ENCODE measurements at places on chromosomes 6 and 20.

- no peak for DNase-seq
Measured at GRCh38 chr6:45377043-45377553, 636 bp downstream of the SUPT3H start.

DNA sequence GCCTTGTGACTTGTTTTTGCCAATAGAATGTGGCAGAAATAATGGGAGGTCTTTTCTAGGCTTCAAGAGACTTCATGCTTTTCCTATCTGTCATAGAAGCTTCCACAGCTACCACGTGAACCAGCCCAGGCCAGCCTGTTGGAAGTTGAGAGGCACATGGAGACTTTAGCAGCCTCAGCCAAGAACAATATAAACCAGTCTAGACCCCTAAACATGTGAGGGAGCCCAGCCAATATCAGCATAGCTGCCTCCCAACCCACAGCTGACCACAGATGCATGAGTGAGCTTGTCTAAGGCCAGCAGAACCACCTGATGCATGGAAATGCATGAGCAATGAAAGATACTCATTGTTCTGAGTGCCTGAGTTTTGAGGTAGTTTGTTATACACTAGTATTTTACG, 540.7 kb upstream of the BTBD3 start:
- DNase-seq = peak; percentile 13

DNA sequence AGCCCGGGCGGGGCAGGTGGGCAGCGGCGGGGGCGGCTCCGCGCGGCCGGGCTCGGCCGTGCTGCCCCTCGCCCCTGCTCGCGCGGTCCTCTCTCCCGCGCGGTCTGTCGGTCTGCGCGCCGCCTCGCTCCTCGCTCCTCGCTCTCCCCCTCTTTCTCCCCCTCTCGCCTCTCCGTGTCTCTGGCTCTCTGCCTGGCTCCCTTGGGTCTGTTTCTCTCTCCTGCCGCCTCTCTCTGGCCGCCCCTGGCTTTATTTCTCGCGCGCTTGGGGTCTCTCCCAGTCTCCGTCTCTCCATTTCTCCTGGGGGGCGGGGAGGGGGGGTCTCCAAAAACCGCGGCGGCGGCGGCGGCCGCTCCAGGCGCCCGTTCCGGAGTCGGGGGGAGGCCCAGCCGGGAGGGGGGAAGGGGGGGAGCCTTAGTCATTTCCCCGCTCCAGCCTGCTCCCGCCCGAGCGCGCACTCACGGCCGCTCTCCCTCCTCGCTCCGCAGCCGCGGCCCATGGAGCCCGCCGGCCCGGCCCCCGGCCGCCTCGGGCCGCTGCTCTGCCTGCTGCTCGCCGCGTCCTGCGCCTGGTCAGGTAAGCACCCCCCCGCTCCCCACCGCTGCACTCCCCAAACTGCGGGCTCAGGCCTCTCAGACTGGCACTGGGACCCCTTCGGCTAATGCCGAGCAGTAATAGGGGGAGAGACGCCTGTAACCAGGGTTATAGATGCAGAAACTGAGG, at the start of gene SIRPA:
SIRPA (plus strand) TSS at position 457 of the 723 bp plus-strand sequence; CDS start at position 498, 41 bp downstream.
- DNase-seq = peak; percentile 74

DNA sequence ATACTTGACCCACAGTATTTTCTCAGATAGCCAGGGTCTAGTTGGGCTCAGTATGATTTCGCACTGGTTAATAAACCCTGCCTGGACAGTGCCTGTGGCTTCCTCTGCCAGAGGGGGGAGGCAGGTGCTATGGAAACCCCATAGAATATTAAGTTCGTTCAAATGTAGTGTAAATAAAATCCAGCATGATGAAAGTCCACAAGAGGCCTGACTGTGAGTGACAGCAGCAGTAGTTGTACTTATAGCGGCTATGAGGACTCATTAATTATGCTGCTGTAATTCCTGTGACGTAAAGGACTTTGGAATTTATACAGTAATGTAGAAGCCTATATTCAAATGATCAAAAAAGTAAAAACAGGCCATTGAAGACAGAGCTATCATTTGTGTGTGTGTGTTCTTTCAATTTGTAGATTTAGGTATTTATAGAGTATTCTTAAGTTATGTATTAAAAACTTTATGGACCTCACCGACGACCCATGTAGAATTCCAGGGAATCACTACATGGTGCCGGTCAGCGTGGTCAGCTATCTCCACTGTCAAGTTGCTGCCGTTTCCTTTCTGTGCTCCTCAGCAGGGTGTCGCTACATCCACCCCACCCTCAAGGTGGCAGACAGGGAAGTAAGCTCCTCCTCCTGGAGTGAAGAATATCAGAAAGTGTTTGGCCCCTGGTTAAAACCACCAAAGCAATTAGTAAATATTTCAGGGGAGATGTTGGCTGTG, 10.0 kb downstream of the PYGB start:
- no peak for DNase-seq

- DNase-seq = no peak
Measured at GRCh38 chr6:111015389-111016124, 33.7 kb downstream of the RPF2 start.

DNA sequence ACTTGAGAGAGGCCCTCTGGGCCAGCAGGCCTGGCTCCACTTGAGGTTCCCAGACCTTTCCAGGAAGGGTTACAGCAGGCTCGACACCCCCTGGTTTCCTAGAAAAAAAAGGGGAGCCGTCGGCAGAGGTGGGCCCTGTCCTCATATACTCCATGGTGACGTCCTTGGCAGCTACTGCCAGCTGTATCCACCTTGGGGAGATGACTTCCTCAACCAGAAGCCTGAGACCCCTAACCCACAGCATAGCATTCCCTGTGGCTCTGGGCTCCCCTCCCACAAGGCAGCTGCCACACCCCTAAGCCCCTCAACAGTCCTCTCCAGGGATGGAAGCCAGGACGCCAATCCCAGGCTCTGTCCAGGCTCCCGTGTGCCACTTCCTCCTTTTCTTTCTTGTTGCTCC, 294.8 kb downstream of the CDC5L start:
- DNase-seq = no peak

All from amniotic epithelial cell (primary cell).